Liver (tissue), 10 donors: ENCODE measurements at places on chromosomes 4 and X. TPM values are rescaled to one million over a fixed set of nuclear protein-coding genes. Genes with fewer than 3 reads are reported as not detected.

DNA sequence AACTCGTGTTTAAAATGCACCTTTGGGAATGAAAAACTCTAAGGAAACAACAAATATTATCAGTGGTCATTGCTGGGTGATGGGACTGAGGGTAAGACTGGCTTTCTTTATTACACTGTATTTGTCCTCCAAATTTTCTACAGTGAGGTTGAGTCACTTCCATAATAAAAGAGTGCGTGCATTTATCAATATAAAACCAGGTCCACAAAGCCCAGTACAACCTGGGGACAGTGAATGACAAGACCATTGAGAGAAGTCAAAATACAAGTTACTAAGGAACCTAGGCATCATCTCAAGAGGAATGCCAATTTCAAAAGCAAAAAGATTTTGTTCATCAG lies 76.4 kb downstream of the MAGED4 start:
- DNase-seq, result no peak
- no peaks in the 10 kb centered on the region for H3K27me3 ChIP-seq
- peaks cover 15% of the 10 kb centered on the region for H3K4me1 ChIP-seq
- H3K4me3 ChIP-seq, result peak overlapping the region; percentile 96
- no peaks in the 10 kb centered on the region for H3K36me3 ChIP-seq
- no peak overlapping the region for H3K27ac ChIP-seq

DNA sequence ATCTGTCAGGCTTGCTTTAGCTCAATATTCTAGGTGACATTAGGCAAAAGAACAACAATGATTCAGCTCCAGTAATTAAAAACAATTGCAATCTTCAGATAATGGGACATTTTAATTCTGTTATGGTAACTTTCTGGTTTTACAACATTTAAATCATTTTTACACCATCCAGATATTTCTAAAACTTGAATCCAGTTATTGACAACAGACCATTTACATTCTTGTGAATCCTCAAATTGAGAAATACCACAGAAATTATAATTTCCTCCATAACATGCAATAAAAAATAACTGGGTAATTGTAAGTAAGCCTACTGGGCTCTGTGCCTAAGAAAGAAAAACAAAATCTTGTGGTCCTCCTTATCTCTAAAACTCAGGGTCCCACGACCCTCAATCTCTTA lies 195.0 kb upstream of the S100G start:
- H3K4me3 ChIP-seq, result no peak overlapping the region
- no peaks in the 10 kb centered on the region for H3K27me3 ChIP-seq
- H3K4me1 ChIP-seq, result no peaks in the 10 kb centered on the region
- H3K36me3 ChIP-seq, result no peaks in the 10 kb centered on the region

DNA sequence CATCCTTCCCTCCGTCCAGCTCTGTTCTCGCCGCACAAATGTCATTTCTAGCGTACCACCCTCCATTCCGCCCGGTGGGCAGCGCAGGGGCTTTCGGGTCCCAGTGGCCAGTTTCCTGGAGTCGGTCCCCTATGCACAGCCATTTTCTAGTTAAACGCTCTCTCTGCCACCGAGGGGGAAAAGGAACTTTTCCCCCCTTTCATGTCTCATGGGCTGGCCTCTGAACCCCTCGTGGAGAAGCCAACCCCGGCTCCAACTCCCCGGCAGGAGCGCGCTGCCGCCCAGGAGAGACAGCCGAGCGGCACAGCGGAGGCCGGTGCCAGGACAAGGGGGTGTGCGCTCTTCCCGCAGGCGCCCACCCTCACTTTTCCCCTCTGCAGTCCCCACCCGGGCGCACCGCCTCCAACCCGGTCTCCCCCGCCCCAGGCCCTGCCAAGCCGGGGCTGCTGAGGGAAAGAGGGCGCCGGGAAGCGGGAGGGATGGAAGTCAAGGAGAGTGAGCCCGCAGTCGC lies 662 bp downstream of the APBB2 start:
- DNase-seq, result no peak
- no peaks in the 10 kb centered on the region for H3K27me3 ChIP-seq
- H3K4me1 ChIP-seq, result peaks cover 4% of the 10 kb centered on the region
- H3K4me3 ChIP-seq, result peak overlapping the region; percentile 61
- H3K27ac ChIP-seq, result peak overlapping the region; percentile 71

- no peaks in the 10 kb centered on the region for H3K27me3 ChIP-seq
- H3K4me3 ChIP-seq, result no peak overlapping the region
- DNase-seq, result no peak
Measured at GRCh38 chr4:15143551-15143950, 141.3 kb downstream of the CPEB2 start.

DNA sequence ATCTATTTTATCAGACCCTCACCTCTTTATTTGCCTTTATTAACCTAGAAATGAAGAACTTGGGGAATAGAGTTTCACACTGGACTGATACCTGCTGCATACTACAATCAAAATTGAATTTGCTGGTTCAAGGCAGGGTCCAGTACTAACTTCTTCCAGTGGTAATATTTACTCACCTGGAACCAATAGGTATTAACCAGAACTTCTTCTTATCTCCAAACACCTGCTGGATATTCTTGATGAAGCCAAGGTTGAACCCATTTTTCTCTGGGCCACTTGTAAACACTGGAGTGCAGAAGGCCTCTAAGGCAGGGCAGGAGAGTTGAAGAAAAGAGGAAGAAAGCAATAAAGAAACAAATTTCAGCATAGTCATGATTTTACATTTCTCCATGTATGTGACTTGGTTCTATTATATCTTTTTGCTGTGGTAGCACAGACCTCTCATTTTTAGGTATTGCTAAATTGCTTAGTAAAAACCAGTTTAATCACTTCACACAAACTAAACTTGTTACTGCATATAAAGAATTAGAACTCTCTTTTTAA lies 101.1 kb downstream of the ZDHHC15 start:
- no peaks in the 10 kb centered on the region for H3K27me3 ChIP-seq
- no peak for DNase-seq
- H3K4me1 ChIP-seq, result no peaks in the 10 kb centered on the region

- peak overlapping the region; percentile 97 for H3K4me3 ChIP-seq
- H3K36me3 ChIP-seq, result no peaks in the 10 kb centered on the region
- H3K27ac ChIP-seq, result peak overlapping the region; percentile 100
- no peaks in the 10 kb centered on the region for H3K27me3 ChIP-seq
Measured at GRCh38 chr4:139083607-139083955, 68.0 kb downstream of the NOCT start.

DNA sequence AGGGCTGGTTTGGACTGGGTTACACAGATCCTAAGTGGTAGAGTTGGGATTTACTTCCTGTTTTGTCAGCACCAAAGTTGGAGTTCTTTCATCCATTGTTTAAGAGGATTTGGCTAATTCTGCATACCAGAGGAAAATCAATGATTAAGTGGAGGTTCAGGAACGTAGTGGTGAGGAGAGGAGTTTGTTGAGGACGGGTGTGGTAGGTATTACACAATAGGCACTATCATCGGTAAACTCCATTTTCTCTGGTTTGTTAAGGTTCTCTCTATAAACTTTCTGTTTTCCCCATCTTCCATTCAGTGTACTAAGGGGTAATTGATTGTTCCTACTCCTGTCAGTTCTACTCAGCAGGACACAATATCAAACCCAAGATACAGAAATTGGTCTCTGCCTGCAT lies 107.5 kb upstream of the VCX2 start:
- H3K36me3 ChIP-seq, result no peaks in the 10 kb centered on the region
- no peak overlapping the region for H3K4me3 ChIP-seq
- no peak overlapping the region for H3K27ac ChIP-seq
- H3K4me1 ChIP-seq, result no peaks in the 10 kb centered on the region
- DNase-seq, result no peak

GRCh38 chr4:46820154-46820553 lies 88.9 kb downstream of the COX7B2 start:
- no peaks in the 10 kb centered on the region for H3K27me3 ChIP-seq
- no peaks in the 10 kb centered on the region for H3K36me3 ChIP-seq
- no peaks in the 10 kb centered on the region for H3K4me1 ChIP-seq
- no peak overlapping the region for H3K4me3 ChIP-seq

DNA sequence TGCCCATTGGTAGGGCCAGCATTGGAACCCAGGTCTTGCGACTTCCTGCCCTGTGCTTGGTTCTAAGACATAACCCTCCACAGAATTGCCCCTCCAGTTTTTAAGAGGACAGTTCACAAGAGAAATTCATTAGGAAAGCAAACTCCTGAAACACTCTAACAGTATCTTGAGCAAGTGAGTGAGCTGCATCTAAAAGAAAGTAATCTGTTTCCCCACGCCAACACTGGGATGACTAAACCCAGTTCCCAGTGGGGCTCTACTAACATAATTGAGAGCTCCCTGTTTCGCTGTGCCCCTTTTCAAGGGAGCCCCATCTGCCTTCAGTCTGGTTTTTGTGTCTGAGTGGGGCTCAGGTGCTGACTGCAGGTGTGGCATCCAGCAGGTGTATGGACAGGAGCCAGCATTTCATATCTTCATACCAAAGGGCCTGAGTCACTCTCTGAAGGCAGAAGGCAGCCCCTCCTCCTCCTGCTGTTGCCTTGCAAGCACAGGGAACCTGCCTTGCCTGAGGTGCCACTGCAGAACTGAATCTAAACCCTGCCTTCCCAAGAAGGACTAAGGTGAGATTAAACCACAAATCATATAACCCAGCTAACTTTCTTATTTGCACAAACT lies 8.0 kb downstream of the AMOT start:
- no peaks in the 10 kb centered on the region for H3K27me3 ChIP-seq
- H3K4me3 ChIP-seq, result no peak overlapping the region
- no peaks in the 10 kb centered on the region for H3K4me1 ChIP-seq
- no peaks in the 10 kb centered on the region for H3K36me3 ChIP-seq

DNA sequence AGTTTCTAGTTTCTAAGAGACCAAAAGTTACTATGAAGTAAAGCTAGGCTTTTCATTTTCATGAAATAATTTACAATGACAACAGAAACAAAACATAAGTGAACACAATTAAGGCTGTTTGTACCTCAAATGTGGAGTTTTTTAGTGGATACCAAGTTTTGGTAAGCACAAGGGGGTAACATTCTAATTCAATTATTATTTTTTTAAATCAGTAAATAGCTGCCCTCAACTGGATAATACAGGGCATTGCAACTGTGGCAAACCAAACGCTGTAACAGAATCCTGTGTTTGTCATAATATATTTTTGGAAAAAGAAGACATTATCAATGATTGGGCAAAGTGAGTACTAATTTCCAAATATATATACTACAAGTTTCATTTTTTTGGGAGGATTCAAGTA lies 150.3 kb downstream of the FBXW7 start:
- H3K4me1 ChIP-seq, result no peaks in the 10 kb centered on the region
- H3K36me3 ChIP-seq, result no peaks in the 10 kb centered on the region
- H3K27ac ChIP-seq, result no peak overlapping the region

- H3K4me3 ChIP-seq, result no peak overlapping the region
- no peaks in the 10 kb centered on the region for H3K4me1 ChIP-seq
- no peak overlapping the region for H3K27ac ChIP-seq
- H3K27me3 ChIP-seq, result no peaks in the 10 kb centered on the region
- DNase-seq, result no peak
Measured at GRCh38 chrX:145792281-145792680, 25.3 kb upstream of the SLITRK2 start.

DNA sequence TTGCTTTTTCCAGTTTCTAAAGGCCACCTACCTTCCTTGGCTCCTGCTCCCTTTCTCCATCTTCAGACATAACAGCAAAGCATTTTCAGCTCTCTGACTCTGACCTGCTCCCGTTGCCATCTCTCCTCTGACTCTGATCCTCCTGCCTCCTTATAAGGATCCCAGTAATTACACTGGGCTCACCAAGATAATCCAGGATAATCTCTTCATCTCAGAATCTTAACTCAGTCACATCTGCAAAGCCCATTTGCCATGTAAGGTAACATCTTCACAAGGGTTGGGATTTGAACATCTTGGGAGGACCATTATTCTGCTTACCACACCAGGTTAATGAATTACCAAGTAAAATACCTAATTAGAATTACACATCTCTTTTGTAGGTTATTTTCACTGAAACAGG lies 41.3 kb upstream of the MAGED1 start:
- DNase-seq, result no peak
- H3K27me3 ChIP-seq, result no peaks in the 10 kb centered on the region
- peaks cover 15% of the 10 kb centered on the region for H3K36me3 ChIP-seq
- H3K27ac ChIP-seq, result no peak overlapping the region
- no peak overlapping the region for H3K4me3 ChIP-seq
- H3K4me1 ChIP-seq, result no peaks in the 10 kb centered on the region

DNA sequence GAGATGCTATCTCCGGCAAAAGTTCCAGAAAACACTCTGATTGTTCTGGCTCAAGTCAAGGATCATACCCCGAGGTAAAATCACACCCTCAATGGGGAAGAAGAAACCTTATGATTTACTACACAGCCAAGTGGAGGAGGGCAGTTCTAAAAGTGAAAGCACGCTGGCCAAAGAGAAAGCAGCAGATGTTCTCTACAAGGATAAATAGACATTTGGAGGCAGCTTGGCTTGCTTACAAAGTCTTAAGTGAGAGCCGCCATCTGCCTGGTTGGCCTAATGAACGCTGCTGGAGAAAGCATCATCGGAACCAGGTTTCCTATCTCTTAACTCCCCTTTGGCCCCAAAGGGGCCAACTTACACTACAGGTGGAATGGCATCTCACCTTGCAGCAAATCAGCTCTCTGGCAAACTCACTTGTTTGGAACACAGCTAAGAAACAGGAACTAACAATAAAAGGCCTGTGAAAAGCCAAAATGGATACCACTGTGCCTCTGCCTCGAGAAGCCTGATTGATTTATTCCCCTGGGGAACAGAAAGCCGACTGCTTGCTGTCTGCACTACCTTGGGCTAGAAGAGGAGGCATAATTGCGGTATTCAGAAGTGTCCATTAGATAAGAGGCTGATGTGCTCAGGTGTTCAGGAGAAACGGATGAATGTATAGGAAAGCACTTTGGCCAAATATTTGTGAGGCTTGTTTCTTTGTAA lies 22.8 kb downstream of the FRAS1 start:
- no peaks in the 10 kb centered on the region for H3K27me3 ChIP-seq
- no peaks in the 10 kb centered on the region for H3K4me1 ChIP-seq
- DNase-seq, result no peak
- H3K27ac ChIP-seq, result no peak overlapping the region
- H3K36me3 ChIP-seq, result no peaks in the 10 kb centered on the region

GRCh38 chr4:115331241-115331640 lies 217.8 kb upstream of the NDST4 start:
- no peak overlapping the region for H3K27ac ChIP-seq
- no peaks in the 10 kb centered on the region for H3K36me3 ChIP-seq
- H3K27me3 ChIP-seq, result no peaks in the 10 kb centered on the region

- no peaks in the 10 kb centered on the region for H3K27me3 ChIP-seq
- no peak overlapping the region for H3K4me3 ChIP-seq
- DNase-seq, result no peak
- no peaks in the 10 kb centered on the region for H3K36me3 ChIP-seq
- H3K27ac ChIP-seq, result no peak overlapping the region
Measured at GRCh38 chr4:42927946-42928345, 35.4 kb downstream of the GRXCR1 start.

DNA sequence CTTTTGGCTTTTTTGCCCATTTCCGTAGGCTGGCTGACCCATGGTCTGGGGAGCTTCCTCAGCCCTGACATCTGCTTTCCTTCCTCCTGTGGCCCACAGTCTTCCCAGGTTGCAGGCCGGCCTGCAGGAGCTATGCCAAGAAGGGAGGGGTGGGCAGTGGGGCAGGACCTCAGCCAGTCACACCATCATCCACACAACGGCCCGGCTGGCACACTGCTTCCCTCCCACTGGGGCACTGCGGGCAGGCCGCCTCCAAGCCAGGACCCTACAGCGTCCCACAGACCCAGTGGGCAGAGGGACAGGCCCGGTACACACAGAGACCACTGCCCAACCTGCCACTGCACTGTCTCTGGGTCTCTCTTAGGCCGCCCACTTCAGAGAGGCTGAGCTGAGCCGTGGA lies 38.0 kb downstream of the CTBP1 start:
- H3K4me1 ChIP-seq, result no peaks in the 10 kb centered on the region
- no peaks in the 10 kb centered on the region for H3K27me3 ChIP-seq
- H3K4me3 ChIP-seq, result no peak overlapping the region
- no peak for DNase-seq
- H3K36me3 ChIP-seq, result peaks cover 45% of the 10 kb centered on the region

Gene COL4A5
- total RNA-seq, result 1.3 TPM

Gene CCNI
- 36.2 TPM for total RNA-seq

Gene PAGE2B
- total RNA-seq, result not detected

Gene DMRTC1B
- 0.19 TPM for total RNA-seq

Gene ART3
- total RNA-seq, result 0.08 TPM

Gene CT45A1
- total RNA-seq, result not detected

Gene RAB39B
- 0.75 TPM for total RNA-seq
